Daoy (cell line): ENCODE measurements at places on chromosomes 11 and 22. TPM values are rescaled to one million over a fixed set of nuclear protein-coding genes. Genes with fewer than 3 reads are reported as not detected.
A peak's percentile ranks its signal among the peaks of the same experiment; 100 is the strongest.

DNA sequence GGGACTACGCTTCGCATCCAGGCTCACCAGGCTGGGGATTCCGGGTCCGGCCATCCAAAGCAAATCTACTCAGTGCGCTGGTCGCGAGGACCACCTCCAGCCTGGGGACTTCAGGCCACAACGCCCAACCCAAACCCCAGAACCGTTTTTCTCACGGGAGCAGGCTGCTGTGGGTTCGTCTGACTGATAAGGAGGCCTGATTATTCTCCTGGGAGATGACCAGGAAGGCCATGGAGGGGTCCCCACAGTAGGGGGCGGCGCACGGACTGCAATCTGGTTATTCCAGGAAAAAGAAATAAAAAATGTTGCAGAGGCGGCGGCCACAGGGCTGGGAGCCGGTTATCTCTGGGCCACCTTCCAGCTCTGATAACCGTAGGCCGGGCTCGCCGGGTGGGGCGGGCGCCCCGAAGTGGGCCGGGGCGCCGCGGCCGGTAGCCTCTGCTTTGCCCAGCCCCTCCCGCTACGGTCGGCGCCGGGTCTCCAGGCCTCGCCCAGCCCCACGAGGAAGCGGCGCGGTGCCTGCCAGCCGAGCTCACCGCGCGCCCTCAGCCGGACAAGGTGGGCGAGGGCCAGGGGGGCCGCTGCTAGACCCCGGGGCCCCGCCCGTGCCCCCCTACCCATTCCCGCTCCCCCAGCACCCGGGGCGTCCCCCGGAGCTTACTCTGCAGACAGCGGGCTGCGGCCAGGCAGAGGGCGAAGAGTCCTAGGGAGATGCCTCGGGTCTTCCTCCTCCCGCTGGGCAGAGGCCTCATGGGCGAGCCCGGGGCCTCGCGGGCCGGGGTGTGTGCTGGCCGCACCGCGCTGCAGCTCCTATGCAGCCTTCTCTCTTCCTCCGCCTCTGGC is 446 bp downstream of the VSTM5 start:
- DNase-seq, result peak; percentile 22

GRCh38 chr11:118342503-118343161 is at the start of gene CD3D:
CD3D (minus strand) TSS chr11:118342705; CDS start chr11:118342607, 98 bp downstream.
- peak; percentile 34 for DNase-seq

GRCh38 chr11:9808943-9809342 is 145.1 kb downstream of the SWAP70 start:
- no peak for DNase-seq

DNA sequence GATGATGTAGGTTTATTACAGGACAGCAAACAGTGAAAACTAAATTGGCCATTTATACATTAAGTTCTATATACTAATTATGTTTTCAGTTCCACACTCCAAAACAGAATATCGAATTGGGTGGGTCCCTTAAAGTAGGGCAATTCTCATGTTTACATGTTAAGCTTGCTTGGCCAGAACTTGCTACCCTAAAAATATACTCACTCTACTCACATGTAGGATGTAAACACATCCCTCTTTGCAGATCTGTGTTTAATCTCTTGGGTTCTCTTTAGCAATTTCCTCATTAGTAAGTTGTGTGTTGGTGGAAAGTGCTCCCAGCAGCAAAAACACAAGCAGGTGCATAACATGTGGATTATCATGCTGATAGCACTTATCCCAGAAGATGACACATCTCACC is 22.6 kb upstream of the DDX6 start:
- no peak for DNase-seq

- no peak for DNase-seq
Observed at GRCh38 chr11:68002575-68002937, 1.3 kb downstream of the UNC93B1 start.

- no peak for DNase-seq
Observed at GRCh38 chr11:113201054-113201818, 113.1 kb upstream of the TTC12 start.

The NLRP10 gene
- total RNA-seq, result 0.46 and 0.48 TPM in 2 replicates

- no peak for DNase-seq
Observed at GRCh38 chr11:17558916-17559315, 11.9 kb downstream of the OTOG start.

The MPPED2 gene
- total RNA-seq, result 0.74 TPM in 1 of 2 replicates, not detected in the other

The OR52K2 gene
- total RNA-seq, result not detected in 2 replicates
